Smooth muscle cell of bladder (primary cell): ENCODE measurements at places on chromosomes 12 and 14. TPM values are rescaled to one million over a fixed set of nuclear protein-coding genes. Genes with fewer than 3 reads are reported as not detected.

The FAM181A gene
- not detected in 2 replicates for total RNA-seq

The FOXM1 gene
- 1.7 and 1.8 TPM in 2 replicates for total RNA-seq

The FAM177A1 gene
- 46.1 and 59.3 TPM in 2 replicates for total RNA-seq

The IFNG-AS1 gene
- not detected in 2 replicates for total RNA-seq
